ENCODE measurements at places on chromosomes 12 and 14.

DNA sequence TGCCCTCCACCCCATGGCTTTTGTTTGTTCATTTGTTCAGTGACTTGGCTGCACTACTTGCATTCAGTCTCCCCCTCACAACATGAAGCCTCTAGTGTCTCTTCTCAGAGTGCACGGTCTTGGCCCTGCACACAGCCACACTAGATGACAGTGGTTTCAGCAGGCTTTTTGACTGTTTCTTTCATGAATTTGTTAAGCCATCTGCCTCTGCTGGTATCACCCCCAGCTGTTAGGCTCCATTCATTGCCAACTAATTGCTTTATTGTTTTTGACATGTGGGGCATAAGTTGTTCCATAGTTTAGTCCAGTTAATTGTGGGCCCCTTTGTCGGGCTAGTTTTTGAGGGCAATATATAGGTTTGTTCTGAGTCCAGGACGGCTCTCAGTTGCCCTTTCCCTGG lies 18.8 kb downstream of the OS9 start:
- no peak for DNase-seq

- no peak for DNase-seq
These were observed 78.5 kb downstream of the DICER1 start for GRCh38 chr14:95078867-95079266.

GRCh38 chr12:6528539-6529235 lies 5.6 kb upstream of the GAPDH start:
- no peak for DNase-seq

DNA sequence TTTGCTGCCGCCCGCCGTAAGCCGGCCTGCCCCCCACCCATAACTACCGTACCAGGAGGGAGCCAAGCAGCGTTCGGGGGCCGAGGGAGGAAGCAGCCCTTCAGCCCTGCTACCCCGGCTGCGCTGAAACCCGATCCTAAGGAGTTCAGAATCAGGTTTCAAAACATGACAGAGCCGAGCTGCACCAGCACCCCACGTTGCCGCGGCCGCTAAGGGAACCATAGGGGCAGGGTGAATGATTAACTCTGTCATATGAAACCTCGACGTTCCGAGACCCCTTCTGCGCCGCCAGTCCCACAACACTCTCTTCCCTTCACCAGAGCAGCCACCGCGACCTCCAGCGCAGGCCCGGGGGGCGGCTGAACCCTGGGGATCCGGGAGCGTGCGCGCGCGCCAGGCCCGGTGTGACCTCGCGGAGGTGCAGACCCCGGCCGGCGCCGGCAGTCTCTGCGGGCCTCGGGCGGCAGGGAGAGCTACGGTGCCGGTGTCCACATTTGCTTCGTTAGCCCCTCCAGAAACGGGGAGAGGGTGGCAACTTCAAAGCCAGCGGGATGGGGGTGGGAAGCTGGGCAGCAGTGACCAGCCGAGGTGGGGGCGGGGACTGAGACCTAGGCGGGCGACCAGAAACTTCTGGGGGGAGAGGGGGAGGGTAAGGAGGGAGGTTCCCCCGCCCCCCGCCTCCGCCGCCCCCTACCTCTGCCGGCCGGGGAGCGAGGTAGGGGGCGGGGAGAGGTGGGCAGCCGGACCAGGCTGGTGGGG lies 1.6 kb downstream of the SIX4 start:
- peak; percentile 39 for DNase-seq

DNA sequence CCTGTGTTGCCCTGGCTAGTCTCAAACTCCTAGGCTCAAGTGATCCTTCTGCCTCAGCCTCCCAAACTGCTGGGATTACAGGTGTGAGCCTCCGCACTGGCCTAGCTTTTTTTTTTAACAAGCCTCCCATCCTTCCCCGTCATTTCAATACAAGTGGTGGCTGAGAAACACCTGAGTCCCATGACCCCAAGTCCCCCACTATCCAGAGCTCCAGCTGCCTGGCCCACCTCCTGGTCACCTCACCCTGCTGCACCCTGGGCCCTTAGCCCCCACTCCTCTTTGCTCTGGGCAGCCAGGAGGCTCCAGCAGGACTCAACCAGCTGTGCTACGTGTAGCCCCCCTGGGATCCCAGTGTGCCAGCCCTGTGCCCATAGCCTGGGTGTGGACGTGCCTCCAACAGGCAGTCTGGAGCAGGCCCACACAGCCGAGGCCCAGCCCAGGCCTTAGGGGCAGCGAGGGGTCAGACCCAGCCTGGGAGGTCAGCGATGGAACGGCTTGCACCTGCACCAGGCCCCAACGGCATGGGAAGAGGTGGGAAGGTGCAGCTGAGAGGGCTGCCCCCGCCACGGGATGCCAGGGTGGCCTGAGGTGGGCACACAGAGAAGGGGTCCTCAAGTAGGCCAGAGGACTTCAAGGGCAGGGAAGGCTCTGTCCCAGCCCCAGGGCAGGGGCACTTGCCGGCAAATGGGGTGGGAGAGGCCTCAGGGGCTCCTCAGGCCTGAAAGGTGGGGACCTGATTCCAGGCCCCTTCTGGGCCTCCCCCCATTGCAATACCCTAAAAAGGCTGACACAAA lies 6.5 kb downstream of the AHNAK2 start:
- no peak for DNase-seq

GRCh38 chr12:120821878-120822277 lies 82.3 kb downstream of the SPPL3 start:
- DNase-seq: no peak

DNA sequence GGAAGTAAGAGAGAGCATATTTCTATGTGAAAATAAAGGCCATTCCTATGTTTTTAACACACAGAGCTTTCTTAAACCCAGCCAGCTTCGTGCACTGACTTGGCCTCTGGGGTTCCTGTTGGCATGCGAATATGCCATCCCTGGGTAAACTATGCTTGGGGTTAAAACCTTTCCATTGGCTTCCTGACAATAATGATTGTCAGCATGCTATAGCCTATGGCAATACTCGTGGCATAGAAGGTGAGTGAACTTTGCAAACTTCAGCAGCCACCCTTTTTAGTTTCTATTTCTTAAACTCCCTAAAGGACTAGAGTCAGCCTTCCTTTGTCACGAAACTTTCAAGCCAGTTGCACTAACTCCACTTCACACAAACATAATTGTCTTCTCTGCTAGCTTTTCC lies 148.4 kb upstream of the RGS6 start:
- DNase-seq: no peak
